Right ventricle myocardium superior (tissue), 1 donor: ENCODE measurements at places on chromosomes 3 and 15. TPM values are rescaled to one million over a fixed set of nuclear protein-coding genes. Genes with fewer than 3 reads are reported as not detected.

DNA sequence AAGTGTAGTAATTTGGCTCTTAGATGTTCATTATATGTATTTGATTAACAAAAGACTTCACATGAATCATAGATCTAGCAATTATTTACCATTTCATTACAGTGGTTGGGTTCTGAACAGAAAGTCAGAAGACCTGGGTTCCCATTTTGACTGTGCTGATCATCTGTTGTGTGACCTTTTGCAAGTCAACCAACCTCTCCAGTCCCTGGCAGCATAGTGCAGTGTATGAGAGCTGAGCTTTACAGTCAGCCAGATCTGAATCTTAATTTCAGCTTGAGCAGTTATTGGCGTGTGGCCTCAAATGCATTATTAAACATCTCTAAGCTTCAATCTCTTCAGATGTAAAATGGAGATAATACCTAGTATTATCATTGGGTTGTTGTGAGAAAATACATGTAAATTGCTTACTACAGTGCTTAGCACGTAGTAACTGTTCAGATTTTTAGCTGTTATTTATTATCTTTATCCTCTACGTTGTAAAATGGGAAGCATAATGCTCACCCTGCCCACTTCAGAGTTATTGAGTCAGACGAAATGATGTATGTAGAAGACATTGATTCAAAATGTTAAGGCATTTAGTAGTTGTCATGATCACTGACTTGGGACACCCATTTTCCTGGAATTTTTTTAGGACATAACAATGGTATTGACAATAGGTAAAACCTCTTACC lies 104.0 kb downstream of the KLHL25 start:
- no peak for DNase-seq

DNA sequence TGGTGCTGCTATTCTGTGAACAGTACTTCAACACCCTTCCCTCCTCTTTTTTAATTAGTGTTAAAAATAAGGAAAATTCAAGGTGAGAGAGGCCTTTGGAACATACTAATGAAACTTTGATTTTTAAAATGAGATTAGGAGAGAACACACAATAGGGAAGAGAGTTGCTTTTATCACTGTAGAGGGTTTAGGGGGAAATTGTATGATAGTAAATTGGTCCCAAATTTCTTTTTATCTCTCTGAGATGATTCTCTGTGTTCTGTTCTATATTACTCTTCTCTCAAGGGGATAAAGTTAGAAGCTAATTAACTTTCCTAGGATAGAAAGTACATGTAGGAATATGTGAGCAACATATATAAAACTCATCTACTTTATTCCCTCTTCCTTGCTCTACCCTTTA lies 40.8 kb downstream of the ZFAND6 start:
- no peak for DNase-seq

GRCh38 chr3:161559177-161559998 lies 62.8 kb downstream of the OTOL1 start:
- DNase-seq, result no peak

- no peak for DNase-seq
Measured at GRCh38 chr15:53950572-53950971, 27.7 kb upstream of the UNC13C start.

- DNase-seq, result no peak
Measured at GRCh38 chr3:194034346-194035336, 101.3 kb upstream of the HES1 start.

DNA sequence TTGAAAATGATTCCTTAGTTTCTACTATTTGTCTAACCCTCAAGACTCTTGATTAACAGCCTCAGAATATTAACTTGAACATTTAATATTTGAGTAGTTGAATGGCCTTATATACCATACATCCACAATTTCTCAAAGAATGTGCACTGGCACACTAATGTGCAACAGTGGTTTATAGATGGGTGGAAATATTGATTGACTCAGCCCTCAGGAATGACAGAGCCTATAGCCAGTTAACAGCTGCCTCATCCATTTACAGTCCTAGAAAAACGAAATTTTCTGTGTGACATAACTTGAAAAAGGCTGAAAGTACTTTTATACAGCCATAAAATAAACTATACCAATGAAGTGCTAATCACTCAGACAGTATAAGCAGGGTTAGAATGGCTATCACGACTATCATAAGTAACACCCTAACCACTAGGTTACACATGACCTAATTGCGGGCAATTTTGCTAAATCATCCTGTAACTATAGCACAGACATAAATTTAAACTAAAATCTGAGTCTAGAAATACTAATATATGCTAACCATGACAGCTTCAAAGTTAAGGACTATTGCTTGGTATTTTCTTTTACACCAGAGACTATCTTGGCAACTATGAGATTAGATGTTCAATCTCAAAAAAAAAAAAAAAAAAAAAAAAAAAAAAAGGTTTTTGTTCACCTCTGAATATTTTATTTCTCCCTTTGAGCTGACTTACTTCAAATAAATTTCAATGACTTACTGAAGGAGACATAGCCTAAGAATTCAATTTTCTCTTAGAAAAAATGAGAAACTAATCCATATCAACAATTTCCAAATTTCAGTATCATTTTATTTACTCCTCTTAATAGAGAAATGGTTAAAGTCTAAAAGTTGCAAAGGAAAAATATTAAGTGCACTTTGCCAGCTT lies 9.3 kb downstream of the SECISBP2L start:
- DNase-seq, result no peak

GRCh38 chr15:62950462-62950931 lies 92.0 kb upstream of the TPM1 start:
- no peak for DNase-seq

- no peak for DNase-seq
Measured at GRCh38 chr15:78263351-78263781, 996 bp upstream of the DNAJA4 start.

GRCh38 chr3:172106989-172107388 lies 67.6 kb downstream of the FNDC3B start:
- DNase-seq, result peak; percentile 46

GRCh38 chr3:50743643-50744042 lies 68.9 kb downstream of the DOCK3 start:
- DNase-seq, result no peak

DNA sequence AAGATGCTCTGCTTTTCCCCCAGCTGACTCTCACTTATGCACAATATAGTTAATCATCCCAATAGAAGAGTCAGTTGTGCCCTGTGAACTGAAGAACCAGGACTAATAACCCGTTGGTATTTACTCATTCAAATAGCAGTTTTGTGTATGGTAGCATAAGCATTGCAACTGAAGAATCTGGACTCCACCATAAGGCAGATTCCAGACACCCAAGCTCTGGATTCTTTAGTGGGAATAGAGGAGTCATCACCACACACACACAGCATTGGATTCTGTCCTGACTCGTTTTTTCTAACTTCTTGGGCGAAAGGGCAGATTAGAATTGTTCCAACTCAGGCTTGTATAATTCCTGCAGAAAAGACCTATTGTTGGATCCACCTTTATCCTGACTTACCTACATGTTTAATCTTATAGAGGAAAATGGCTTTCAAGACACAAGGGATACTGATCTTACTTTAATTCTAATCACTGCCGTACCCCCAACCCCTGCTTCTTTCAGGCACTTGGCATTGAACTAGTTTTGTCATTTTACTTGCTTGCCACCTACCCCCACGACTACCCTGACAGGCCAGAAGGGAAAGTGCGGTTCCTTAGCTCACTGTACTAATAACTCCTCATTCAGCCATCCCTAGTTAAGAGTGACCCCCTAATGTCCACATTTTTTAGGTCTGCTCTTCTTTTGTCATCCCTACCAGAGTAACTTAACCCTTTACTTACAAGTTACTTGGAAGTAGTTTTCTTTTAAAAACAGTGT lies 42.3 kb downstream of the NKIRAS1 start:
- DNase-seq, result no peak

DNA sequence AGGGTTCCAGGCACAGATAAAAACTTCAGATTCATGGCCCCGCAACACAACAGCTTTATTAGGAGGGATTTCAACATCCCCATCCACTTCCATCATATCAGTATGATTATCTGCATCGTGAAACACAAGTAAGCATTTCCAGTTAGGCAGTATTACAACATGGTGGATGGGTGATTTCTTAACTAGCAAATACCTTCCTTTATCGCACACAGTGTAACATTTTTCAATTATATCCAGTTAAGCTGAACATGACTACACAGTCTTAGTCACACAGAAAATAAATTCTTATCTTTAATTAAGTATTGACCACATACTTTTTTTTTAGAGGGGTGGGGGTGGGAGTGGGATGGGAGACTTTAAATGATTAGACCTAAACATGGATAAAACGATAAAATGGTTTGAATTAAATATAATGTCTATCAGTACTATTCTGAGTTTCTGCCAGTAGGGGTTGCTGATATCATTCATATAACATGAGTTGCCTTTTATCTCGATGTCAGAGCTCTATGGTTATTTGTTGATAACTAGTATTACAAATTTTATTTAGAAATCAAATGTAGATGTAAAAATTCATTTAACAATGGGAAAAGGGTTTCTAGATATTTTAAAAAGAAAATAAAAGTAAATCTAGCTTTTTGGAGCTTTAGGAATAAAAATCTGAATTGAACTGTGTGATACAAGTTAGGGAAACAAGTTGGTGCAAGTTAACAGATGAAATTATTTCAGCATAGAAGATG lies 146.6 kb downstream of the TBL1XR1 start:
- no peak for DNase-seq

GRCh38 chr15:86877171-86877631 lies 797.5 kb downstream of the AGBL1 start:
- no peak for DNase-seq

GRCh38 chr3:3699816-3700633 lies 99.2 kb upstream of the LRRN1 start:
- DNase-seq, result no peak

DNA sequence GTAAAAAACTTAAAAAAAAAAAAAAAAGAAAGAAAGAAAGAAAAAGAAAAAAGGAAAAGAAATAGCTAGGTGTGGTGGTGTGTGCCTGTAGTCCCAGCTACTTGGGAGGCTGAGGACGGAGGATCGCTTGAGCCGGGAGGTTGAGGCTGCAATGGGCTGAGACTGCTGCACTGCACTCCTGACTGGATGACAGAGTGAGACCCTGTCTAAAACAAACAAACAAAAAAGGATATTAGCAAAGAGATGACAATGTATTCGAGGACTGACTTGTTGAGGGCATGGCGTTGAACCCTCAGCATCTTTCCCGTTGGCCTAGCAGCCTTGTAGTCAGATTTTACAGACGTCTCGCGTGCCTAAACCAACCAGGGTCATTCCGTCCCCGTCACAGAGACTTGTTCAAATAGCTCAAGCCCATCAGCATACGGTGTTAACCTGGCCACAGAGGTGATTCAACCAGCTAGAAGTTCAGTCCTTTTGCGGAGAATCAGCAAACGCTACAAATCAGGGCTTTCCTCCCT lies 528 bp upstream of the NIT2 start:
- DNase-seq, result no peak

DNA sequence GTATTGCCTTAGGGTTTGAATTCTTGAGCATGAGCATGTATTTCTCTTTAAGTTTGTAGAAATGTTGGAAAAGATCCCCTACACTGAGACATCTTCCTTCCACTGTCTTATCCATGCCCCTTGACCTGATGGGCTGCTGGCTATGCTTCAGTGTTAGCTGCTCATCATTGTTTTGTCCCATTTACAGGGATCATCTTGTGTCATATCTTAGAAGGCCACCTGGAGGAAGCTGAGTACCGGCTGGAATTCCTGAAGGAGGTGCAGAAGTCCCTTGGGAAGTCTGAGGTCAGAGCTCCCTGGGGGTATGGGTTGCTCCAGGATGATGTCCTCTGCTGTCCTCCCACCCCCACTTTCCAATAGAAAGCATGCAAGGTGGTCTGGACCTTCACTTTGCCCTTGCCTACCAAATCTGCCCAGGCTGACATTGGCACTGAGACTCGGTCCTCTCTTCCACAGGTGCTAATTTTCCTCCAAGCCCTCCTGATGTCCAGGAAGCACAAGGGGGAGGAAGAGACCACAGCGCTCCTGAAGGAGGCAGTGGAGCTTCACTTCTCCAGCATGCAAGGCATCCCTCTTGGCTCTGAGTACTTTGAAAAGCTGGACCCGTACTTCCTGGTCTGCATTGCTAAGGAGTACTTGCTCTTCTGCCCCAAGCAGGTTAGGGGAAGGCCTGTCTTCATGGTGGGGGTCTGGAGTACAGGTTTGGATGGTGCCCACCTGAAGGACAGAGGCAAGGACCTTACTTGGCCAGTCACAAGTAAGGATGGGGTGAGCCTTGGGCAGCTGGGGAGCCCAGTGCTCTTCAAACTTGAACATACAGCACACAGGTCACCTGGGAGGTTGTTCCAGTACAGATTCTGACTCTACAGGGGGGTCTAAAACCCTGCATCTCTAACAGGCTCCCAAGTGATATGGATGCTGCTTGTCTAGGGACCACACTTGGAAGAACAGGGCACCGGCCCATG lies 17.7 kb downstream of the TTC21A start:
- DNase-seq, result no peak

GRCh38 chr3:168112894-168113293 lies 17.2 kb upstream of the GOLIM4 start:
- DNase-seq, result no peak

DNA sequence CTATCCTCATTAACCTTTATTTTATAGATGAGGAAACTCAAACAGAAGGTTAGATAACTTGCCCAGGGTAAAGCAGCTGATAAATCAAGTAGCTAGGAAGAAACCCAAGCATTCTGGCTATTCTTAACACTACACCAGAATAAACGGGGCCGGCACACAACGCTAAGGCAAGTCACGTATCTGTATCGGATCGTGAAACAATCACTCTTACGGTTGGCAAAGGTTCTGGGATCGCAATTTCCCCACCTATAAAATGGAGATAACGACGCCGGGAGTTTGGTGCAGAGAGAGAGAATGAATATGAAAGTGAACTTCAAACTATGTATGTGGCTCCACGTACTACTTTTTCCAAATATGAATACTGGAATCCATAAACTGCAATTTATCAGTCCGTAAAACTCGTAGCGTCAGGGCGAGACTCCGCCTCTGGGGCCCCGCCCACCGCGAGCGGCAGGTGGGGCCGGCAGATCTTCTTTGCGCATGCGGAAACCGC lies 252 bp upstream of the ARMC8 start:
- DNase-seq, result peak; percentile 96

DNA sequence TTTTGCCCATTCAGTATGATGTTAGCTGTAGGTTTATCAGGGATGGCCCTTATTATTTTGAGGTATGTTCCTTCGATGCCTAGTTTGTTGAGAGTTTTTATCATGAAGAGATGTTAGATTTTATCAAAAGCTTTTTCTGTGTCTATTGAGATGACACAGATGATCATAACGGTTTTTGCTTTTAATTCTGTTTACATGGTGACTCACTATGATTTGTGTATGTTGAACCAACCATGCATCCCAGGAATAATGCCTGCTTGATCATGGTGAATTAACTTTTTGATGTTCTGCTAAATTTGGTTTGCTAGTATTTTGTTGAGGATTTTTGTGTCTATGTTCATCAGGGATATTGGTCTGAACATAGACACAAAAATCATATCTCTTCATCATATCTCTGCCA lies 8.3 kb downstream of the GPR156 start:
- DNase-seq, result no peak

- DNase-seq, result no peak
Measured at GRCh38 chr3:112389961-112390360, 57.0 kb downstream of the CD200 start.

- DNase-seq, result no peak
Measured at GRCh38 chr3:119257654-119258410, 17.2 kb upstream of the B4GALT4 start.

Gene NRROS
- total RNA-seq, result 2.4 TPM

Gene GORASP1
- total RNA-seq, result 48.4 TPM

Gene C3orf80
- total RNA-seq, result not detected

Gene C3orf52
- total RNA-seq, result 2.5 TPM

Gene DHFR2
- total RNA-seq, result 2.7 TPM

Gene CHL1
- 24.2 TPM for total RNA-seq

Gene RRP9
- 8.9 TPM for total RNA-seq

Gene ADGRG7
- total RNA-seq, result not detected

Gene PARL
- total RNA-seq, result 57.2 TPM

Gene ZNF770
- 41.8 TPM for total RNA-seq

Gene GOLGA6L10
- 0.11 TPM for total RNA-seq

Gene ACTC1
- 12,822 TPM for total RNA-seq
